ENCODE measurements at places on chromosomes 5 and 9.

- DNase-seq, result no peak
Observed at GRCh38 chr5:65796269-65796668, 74.3 kb downstream of the NLN start.

GRCh38 chr5:180799902-180800801 is 2.5 kb downstream of the MGAT1 start:
- no peak for DNase-seq

DNA sequence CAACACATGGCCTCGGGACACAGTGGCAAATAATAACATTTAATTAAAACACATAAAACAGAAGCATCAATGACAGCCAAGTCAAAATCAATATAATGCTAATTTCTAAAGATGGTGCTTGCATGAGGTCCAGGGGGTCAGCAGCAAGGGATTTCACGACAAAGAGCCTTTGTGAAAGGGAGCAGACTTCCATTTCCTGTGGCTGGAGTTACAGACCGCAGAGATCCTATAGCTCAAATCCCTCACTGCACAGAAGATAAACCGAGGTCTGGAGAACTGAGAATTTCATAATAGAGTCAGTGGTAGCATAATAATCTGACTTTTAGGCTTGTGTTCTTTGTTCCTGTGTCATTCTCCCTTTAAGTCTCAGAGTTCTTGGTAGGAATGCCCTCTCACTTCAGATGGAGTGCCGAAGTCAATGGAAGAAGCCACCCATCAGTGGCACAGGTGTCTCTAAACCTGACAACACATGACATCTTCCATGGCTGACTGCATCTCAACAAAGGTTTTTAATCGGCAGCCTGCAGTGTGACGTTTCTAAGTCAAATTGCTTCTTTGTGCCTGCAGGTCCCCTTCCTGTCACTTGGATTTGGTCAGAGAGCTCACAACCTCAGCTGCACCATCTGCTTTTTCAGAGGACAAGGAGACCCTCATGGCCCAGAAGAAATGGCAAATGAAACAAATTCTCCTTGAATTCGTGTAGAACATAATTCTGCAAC is 67.4 kb downstream of the CARTPT start:
- DNase-seq, result no peak

GRCh38 chr9:110432253-110432652 is 94.6 kb upstream of the TXNDC8 start:
- no peak for DNase-seq

DNA sequence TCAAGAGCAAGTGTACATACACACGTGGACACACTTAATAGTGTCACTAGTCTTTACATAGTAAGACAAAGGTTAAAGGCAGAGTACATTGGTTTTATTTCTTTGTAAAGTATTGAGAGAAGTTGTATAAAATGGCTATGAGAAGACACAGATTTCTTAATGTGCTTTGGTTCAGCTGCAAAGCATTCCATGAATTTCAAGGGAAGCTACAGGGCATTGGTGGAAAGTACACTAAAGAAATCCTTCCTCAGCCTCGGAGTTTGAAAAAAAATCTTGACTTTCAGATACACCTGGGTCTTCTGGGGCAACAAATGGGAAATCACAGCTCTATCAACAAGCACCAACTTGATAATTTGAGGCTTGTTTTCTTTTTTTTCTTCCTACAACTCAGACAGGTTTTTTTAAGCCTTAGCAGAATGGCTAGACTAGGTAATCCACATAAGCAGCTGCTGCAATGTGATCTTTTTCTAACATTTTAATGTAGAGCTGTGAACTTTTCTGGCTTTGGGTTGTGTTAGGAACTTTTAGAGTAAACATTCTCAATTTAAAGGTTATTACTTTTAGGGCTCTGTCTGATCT is 140.4 kb upstream of the FST start:
- DNase-seq, result no peak

GRCh38 chr9:137040568-137040967 is 5.4 kb downstream of the NPDC1 start:
- no peak for DNase-seq

- DNase-seq, result no peak
Observed at GRCh38 chr9:116323571-116323970, 170.0 kb downstream of the PAPPA start.

- DNase-seq, result no peak
Observed at GRCh38 chr5:179668391-179668790, 12.4 kb downstream of the CBY3 start.

DNA sequence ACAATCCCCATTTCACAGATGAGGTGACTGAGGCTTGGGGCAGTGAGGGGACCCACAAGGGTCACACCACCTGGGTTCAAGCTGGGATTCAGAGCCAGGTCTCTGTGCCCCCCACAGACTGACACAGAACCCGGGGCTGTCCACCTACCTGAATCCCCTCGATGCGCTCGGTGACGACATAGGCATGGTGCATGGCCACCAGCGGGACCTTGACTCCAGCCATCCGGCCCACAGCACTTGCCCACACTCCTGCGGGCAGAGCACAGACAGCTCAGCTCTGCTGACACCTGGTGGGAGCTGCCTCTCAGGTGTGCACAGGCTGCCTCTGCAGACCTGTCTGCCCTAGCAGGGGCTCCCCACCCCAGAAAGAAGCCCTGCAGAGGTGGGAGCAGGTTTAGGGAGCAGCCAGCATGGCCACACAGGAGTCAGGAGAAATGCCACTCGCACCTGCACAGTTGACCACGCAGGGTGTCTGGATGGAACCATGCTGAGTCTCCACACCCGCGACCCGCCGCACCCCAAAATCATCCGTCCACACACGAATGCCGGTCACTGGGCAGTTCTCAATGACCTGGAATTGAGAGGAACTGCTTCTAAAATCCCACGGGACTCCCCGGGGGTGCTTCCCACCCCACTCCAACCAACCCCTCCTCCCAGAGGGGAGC is 8.4 kb downstream of the SARDH start:
- DNase-seq, result no peak

DNA sequence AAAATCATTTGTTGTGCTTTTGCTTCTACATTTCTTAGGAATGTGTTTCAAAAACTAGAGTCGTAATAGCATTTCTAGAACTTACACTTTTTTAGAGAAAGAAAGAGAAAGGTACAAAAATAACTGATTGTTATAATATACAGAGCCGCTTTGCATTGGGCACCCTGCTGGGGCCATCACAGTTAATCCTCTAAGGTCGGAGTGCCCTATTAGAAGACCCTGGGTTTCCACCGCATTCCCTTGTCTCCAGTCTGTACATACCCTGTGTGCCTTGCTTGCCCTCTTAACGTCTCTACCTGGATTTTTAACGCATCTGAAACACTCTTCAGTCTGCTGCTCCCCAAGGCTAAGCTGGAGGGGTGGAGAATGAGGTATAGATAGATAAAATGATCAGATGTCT is 1.3 kb downstream of the MARVELD2 start:
- DNase-seq, result no peak

DNA sequence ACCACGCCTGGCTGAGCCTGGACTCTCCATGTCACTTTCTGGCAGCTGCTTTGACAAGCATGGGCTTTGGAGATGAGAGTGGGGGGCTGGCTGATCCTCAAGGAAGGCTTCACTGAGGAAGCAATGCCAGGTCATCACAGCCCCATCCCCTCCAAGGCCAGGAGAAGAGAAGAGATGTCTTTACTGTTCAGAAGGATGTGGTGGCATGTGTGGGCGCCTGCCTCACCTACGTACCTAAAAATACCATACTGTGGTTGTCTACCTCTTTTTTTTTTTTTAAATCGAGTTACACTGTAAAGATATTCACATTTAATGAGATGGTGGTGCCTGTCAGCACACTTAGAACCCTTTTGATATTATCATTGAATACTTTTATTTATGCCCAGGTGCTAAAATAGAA is 26.4 kb upstream of the CTNNA1 start:
- DNase-seq, result no peak

DNA sequence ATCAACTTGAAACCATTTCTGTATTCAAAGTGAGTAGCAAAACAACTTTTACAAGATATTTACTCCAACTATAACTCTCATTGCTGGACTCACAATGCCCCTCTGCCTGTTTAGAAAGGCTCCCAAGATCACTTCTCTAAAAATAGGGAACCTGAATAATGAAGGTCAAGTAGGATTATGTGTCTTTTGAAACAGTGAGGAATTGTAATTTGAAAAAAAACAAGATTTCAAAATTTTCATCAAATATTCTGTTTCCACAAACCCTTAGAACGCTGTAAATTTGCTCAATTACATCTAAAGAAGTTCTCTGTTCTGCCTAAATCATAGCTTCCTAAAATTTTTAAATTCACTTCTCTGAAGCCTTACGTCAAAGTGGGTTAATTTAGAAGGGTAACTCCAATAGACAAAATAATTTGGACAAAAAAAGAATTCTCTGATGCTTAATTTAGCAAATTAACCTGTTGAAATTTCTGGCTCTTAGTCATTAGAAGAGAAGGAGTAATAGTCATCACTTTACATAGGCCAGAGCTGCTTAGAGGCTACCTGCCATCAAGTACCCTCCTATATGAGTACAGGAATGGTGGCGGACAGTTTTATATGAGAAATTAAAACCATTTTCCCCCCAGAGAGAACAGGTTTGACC is 4.0 kb downstream of the ELL2 start:
- DNase-seq, result no peak

GRCh38 chr5:84605241-84605640 is 220.6 kb upstream of the EDIL3 start:
- no peak for DNase-seq

GRCh38 chr9:126454215-126454614 is 127.6 kb downstream of the MVB12B start:
- no peak for DNase-seq

DNA sequence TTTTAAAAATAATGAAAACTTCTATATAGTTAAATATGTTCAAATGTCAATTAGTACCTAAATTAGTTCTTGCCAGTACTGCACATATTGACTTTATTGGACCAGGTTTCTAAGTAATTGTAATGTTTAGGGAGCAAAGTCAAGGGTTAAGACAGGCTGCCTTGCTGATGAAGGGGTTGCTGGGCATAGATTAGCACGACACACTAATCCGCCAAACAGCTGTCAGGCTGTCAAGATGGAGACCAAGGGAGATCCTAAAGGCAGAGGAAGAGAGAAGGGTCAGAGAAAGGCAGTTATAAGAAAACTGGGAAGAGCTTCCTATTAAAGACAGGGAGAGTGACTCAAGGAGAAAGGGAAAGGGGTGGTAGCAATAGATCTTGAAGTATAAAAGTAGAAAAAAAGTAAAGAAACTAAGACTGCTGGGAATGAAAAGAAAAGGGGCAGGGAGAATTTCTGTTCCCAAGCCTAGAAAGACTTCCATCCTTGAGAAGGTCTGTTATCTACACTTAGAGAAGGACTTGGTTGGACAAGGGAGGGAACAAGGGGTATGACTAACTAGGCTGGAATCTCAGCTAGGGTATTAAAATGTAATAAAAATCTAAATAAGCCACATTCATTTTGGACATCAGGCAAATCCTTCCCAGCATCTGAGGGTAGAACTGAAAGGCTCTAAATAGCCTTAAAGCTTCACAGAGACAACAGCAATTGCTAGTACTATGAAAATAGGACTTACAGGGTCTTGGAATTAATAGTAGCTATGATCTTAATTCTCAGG is 188.7 kb downstream of the FBXL17 start:
- DNase-seq, result peak; percentile 20

- DNase-seq, result no peak
Observed at GRCh38 chr5:20555034-20555433, 567.0 kb upstream of the CDH18 start.

DNA sequence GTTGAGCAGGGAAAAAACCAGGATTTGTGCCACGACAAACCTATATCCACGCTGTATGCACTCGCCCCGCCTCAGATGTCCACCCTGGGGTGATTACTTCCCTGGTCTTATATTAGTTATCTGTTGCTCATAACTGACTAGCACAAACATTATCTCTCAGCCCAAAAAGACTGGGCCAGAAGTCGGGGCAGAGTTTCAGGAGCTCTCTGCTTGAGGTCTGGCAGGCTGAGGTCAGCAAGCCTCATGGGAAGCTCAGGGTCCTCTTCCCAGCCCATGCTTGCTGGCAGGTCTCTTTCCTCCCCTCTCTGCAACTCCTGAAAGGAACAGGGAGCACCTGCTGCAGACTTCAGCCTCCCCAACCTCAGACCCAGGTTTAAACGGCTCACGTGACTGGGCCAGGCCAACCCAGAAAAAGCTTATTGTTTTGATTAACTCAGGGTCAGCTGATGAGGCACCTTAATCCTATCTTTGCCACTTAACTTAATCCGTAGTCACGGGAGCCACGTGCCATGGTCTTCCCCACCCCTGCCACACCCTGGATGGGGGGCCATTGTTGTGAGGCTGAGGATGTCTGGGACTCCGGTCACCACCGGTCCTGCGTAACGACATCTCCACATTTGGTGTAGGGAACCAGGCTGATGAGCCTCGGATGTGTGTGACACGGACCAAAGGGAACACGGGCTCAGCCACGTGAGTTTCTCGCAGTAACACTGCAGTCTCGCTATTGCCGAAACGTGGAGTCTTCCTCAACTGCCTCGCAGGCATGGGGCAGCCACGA is 123.7 kb upstream of the IRX4 start:
- DNase-seq, result no peak

- no peak for DNase-seq
Observed at GRCh38 chr5:98977723-98978122, 48.9 kb upstream of the CHD1 start.

DNA sequence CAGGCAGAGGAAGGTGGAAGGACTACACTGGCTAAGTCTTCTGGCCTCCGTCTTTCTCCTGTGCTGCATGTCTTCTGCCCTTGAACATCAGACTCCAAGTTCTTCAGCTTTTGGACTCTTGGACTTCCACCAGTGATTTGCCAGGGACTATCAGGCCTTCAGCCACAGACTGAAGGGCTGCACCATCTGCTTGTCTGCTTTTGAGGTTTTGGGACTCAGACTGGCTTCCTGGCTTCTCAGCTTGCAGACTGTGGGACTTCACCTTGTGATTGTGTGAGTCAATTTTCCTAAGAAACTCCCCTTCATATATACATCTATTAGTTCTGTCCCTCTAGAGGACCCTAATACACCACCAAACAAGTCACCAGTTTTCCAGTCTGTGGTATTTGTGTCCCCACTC is 9.7 kb upstream of the ANKDD1B start:
- DNase-seq, result no peak

- no peak for DNase-seq
Observed at GRCh38 chr5:568061-568781, 43.9 kb upstream of the CEP72 start.

DNA sequence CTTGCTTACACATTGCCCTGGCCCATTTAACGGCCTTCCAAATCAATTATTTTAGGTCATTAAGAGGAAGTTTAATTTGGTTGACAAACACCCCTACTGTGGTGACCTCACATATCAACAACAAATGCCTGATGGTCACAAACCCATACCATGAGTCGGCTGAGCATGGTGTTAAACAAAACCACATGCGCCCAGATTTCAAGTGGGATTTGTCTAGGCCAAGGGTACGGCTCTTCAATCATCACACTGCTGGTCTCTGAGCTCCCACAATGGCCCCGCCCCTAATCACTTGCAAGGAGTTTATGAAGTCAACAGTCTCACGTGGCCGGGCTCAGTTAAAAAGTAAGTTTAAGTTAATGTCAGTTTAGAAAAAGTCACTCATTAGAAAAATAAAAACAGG is 243.8 kb downstream of the CRB2 start:
- no peak for DNase-seq

- DNase-seq, result no peak
Observed at GRCh38 chr9:131318231-131319085, 28.9 kb downstream of the PLPP7 start.

GRCh38 chr5:135154197-135154596 is 120.2 kb upstream of the PITX1 start:
- DNase-seq, result no peak

- DNase-seq, result no peak
Observed at GRCh38 chr9:132201780-132202703, 40.2 kb downstream of the NTNG2 start.

Measured in HTR-8/SVneo (cell line).